Colonic mucosa (tissue), 4 donors: ENCODE measurements at places on chromosomes 3 and 15. TPM values are rescaled to one million over a fixed set of nuclear protein-coding genes. Genes with fewer than 3 reads are reported as not detected.

DNA sequence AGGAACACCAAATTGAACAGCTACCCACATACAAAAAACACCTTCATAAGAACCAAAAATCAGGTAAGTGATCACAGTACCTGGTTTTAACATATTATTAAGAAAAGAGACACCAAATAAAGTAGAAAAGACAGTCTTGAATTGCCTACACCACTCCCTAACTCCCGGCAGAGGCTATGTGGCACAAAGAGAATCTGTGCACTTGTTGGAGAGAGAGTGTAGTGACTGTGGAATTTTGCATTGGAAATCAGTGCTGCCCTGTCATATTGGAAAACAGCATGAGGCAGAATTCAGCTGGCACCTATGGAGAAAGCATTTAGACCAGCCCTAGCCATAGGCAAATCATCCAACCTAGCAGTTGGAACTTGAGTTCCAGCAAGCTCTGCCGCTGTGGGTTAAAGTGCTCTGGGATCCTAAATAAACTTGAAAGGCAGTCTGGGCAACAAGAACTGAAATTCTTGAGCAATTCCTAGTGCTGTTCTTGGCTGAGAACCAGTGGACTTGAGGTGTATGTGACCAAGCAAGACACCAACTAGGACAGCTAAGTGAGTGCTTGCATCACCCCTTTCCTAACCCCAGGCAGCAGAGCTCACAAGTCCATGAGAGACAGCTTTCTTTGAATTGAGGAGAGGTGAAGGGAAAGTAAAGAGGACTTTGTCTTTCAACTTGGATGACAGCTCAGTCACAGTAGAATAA lies 969.6 kb upstream of the ALCAM start:
- no peak for DNase-seq

Gene SAMD7
- total RNA-seq = not detected

DNA sequence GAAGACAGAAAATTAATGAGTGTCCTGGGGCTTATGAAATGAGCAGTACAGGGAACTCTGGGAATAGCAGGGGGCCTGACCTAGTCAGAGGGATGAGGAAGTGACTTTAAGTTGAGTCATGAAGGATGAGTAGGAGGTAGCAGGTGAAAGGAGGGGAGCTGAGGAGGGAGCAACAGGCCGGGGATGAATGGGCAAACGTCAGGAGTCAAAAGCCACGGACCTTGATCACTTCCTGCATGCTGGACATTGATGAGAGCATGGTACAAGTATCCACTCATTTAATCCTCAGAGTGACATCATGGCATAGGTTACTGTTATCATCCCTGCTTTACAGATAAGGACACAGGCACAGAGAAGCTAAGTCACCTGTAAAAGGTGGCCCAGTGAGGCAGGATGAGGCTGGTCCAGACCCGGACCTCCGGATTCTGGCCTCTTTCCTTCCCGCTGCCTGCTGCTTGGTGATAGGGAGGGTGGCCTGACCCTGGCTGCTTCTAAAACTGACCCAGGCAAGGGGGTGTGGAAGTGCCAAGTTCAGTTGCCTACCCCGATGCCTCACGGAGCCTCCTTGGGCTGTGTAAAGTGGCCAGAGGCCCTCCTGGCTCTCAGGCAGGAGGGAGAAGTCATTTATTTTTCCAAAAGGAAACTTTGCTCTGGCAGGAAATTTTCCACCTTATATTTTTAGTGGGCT lies 7.6 kb downstream of the CORO2B start:
- no peak for DNase-seq

DNA sequence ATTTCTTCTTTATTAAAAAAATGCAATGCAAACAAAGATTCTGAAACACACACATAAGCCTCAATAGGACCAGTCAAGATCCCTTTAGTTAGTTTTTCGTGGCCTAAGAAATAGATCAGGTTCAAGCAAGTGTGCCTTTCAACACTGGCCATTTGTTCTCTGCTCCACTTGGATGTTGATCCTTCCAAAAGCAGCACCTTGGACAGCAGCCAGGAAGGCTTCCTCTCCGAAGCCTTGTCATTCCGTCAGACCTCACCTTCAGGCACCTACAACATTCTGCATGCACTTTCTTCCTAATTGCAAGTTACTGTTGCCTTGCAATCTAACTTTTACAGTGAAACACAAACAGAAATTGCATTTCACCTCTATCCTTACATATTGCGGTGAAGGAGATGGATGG lies 155.9 kb upstream of the FEZF2 start:
- DNase-seq = peak; percentile 36
